ENCODE measurements at places on chromosomes 6 and 20. TPM values are rescaled to one million over a fixed set of nuclear protein-coding genes. Genes with fewer than 3 reads are reported as not detected.

The IRF4 gene
- total RNA-seq: not detected

The IPCEF1 gene
- total RNA-seq: 0.07 TPM

The HLA-C gene
- 957 TPM for total RNA-seq

The CRIP3 gene
- 0.39 TPM for total RNA-seq

The EPPIN gene
- total RNA-seq: 0.39 TPM

The TPMT gene
- 13.9 TPM for total RNA-seq

The GHRH gene
- total RNA-seq: not detected

The PHACTR3 gene
- not detected for total RNA-seq

The KCTD20 gene
- 51.3 TPM for total RNA-seq

The OOEP gene
- total RNA-seq: 0.30 TPM

The HCRTR2 gene
- total RNA-seq: not detected

The PDYN gene
- not detected for total RNA-seq

The MROH8 gene
- 1.5 TPM for total RNA-seq

Measured in smooth muscle cell of the pulmonary artery (primary cell).